ENCODE measurements at places on chromosomes 6 and 20.

DNA sequence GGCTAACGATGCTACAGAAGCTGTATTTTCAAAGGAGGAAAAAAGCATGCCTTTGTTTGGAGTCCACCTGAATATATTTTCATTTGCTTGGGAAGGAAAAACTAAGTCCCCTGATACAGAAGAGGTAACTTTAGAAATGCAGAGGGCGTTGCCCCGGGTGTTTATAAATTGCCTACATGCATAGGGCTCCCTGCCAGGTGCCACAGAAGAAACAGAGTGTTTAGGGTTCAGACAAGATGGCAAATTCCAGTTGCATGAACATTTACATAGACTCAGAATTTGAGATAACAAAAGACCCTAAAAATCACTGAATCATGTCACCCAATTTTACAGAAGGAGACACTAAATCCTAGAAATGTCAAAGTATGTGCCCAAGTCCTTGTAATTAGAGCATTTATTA is 19.9 kb downstream of the RIN2 start:
- DNase-seq, result no peak

GRCh38 chr6:10390495-10391298 is 24.2 kb downstream of the TFAP2A start:
- no peak for DNase-seq

DNA sequence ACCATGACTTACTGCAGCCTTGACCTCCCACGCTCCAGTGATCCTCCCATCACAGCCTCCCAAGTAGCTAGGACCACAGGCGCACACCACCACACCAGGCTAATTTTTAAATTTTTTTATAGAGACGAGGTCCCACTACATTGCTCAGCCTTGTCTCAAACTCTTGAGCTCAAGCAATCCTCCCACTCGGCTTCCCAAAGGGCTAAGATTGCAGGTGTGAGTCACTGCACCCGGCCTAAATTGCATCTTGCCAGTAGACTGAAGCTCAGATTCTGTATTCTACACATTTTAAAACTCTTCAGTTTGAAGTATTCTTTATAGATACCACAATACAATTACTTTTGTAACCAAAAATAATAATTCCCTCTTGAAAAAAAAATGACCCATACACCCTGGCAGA is 11.4 kb downstream of the NUDT3 start:
- DNase-seq, result no peak

- no peak for DNase-seq
Measured at GRCh38 chr20:9919271-9920014, 80.6 kb upstream of the PAK5 start.

DNA sequence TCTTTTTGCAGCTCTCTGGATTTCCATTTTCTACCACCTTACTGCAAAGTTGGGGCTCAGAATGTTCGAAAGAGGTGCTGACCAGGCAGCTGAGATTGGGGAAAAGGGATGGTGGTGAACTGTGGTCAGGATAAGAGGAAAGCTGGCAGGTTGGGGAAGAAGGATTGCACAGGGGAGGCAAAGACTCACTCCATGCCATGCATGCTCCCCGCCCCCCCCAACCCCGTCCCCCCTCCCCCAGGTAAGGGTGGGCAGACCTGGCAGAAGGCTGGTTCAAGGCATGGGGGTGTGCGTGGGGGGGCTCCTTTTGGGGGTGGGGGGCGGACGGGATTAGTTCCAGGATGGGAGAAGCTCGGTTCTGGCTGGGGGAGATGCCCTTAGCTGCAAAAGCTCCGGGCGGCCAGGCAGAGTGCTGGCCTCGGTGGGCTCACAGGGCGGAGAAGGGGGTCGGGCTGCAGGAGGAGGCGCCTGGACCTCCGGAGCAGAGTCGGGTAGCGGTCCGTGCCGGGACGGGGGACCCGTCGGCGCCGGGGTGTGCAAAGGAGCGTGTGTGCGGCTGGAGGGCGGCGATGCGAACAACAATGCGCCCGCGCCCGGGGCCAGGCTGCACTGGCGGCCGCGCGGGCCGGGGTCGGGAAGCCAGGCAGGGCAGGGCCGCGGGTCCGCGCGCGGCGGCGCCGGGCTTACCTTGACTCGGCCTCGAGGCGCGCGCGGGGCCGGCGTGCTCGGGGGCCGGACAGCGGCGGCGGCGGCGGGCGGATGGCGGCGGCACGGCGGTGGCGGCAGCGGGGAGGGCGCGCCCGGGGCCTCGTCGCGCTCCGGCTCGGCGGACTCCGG is 880 bp downstream of the ADNP start:
- DNase-seq, result no peak

DNA sequence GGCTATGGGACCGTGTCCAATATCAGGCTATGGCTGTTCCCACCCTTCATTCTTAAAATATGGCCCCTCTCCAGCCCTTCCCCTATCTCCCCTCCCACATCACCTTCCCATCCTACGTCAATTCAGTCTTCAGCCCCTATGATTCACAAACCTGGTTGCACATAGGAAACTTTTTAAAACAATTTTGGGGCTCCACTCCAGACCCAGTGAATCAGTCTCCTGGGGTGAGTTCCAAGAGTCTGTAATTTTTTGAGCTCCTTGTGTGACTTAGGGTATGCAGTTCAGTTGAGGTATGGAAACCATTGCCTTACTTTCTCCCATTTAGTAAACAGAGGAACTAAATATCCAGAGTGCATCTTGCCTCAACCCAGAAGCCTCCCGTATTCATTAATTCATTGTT is 5.5 kb downstream of the HNF4A start:
- no peak for DNase-seq

DNA sequence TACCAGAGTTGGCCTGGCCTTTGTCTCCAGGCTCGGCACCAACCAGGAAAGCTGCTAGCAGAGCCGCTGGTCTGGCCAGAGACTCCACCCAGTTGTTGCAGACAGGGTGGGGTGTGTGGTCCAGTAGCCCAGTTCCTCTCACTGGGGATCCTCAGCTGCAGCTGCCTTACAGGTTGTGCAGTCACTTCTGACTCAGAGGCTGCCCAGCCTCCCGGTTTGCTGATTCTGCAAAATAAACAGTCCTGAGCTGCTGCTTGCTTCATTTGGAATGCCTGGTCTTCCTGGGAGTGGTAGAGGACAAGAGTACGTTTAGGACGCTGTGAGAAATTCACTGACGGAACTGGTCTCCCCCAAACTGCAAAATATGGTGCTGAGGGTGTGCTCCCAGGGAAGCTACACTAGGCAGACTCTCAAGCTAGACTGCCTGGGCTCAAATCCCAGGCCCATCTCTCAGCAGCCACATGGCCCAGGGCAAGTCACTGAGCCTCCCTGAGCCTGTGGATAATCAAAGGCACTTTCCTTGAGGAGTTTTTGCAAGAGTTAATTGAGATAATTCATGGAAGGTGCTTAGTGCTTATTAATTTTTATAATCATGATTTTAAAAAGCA is 246.1 kb downstream of the TFAP2C start:
- peak; percentile 11 for DNase-seq

DNA sequence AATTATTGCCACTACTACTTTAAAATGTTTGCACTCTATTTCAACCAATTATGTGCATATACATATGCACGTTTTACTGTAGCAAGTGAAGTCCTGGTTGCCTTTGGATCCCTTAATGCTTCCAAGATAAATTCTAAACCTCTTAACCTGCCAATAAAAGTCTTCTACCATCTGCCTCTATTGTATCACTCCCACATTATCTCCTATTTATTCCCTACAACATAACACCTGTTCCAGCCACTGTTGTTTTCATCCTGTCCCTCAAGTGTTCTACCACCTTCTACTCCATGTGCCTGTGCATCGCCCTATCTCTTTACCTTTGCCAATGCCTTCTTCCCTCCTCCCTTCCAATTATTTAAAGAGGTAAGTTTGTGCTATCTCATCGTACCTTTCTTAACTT is 499.0 kb upstream of the RNF217 start:
- DNase-seq, result no peak

GRCh38 chr6:131998255-131998982 is 47.2 kb upstream of the CCN2 start:
- DNase-seq, result no peak

- DNase-seq, result no peak
Measured at GRCh38 chr20:32034581-32035425, 17.2 kb upstream of the HCK start.

GRCh38 chr6:124487623-124488431 is 474.4 kb upstream of the RNF217 start:
- DNase-seq, result no peak

DNA sequence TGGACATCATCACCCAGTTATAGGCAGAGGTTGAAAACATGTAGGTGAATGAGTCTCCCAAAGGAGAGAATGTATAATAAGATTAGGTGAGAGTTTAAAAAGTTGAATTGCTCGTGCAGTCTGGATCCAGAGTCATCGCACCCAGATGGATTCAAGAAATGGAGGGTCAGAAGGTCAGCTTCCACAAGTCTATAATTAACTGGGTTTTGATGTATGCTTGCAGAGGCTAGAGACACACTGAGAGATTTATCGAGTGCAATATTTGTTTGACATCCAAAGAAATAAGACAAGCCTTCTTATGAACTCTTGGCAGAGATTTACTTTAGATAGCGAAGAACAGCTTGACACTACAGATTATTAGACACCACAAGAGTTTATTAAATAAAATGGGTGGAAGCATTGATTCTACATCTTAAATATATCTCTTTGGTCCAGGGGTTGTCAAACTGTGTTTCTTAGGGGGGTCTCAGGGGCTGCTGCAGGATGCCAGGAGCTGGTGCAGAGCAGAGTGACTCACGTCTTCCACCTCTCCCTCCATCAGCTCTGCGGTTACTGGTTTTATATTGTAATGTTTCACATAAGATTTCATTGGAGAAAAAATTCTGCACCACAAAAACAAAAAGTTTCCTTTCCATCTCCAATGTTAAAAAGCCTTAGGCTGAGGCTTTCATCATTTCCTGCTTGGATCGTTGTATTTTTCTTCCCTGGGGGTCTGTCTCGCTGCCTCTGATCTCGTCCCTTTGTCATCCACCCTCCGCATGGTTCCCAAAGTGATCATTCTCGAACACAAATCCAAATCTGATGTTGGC is 176.2 kb upstream of the AHI1 start:
- no peak for DNase-seq

- DNase-seq, result peak; percentile 61
Measured at GRCh38 chr6:106692112-106692818, 62.9 kb downstream of the QRSL1 start.

- DNase-seq, result no peak
Measured at GRCh38 chr6:2242311-2242710, 3.1 kb downstream of the GMDS start.

DNA sequence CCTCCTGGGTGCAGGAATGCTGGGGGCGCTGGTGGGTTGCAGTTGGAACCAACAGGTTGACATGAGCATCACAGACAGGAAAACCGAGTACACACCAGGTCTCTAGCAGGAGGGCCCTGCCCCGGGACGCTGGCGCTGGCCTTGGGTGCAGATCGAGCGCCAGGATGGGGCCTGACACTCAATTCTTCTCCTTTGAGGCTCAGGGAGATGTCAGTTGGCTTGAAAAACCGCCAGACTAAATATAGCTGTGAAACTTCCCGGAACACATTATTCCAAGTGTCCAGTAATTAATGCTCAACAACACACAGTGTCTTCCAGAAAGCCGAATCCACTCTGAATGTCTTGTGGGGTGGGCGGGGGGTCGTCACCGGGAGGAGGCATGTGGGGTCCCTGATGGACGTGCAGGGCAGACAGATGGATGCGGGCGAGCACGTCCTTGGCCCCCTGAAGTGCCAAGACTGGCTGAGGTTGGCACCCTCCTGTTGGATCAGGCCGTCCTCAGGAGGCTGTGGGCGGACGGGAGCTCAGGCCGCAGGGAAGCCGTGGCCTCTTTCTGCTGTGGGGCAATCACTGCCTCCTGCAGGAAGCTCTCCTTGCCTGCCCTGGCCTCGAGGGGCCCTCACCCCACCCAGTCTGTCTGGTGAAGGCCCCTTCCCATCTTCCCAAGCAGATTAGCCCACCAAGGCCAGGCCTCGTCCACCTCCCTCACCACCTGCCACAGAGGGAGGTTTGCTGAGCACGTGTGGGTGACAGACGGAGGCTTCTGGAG is 19.4 kb upstream of the GATA5 start:
- DNase-seq, result no peak

DNA sequence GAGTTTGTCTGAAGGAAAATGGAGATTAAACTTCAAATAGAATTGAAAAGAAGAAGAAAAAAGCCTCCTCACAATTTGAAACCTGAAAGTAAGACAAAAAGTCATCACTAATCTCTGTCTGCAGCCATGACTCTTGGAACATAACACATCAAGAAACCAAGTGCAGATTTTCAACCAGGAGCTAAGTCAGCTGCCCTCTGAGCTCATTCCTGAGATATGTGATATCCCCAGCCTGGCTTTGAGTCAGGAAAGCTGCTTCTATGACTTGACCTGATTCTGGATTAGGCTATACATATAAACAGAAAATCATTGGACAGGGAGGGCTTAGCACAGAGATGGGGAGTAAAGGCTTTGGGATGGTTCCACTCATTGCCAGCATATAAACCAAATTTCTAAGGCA is 891.4 kb downstream of the TFAP2A start:
- no peak for DNase-seq

- no peak for DNase-seq
Measured at GRCh38 chr6:15845492-15845891, 182.7 kb upstream of the DTNBP1 start.

GRCh38 chr6:44115866-44116265 is 11.4 kb downstream of the MRPL14 start:
- DNase-seq, result no peak

GRCh38 chr6:86723729-86724128 is 213.6 kb upstream of the HTR1E start:
- no peak for DNase-seq

DNA sequence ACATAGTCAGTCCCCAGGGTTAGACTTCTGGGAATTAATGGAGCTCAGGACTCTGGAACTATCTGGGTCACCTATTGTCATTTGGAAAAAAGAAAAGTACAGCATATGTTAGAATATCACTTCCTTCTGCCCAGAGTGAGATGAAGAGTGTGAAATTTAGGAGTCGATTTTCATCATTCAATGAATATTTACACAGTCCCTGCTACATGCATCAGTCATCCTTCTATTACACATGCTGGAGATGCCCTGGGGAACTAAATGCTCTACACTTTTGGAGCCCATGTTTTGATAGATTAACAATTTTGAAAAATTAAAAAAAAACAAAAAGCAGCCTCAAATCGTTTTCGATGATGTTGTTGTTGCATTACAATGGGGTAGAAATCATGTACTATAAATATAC is 315.4 kb downstream of the ALDH8A1 start:
- DNase-seq, result no peak

DNA sequence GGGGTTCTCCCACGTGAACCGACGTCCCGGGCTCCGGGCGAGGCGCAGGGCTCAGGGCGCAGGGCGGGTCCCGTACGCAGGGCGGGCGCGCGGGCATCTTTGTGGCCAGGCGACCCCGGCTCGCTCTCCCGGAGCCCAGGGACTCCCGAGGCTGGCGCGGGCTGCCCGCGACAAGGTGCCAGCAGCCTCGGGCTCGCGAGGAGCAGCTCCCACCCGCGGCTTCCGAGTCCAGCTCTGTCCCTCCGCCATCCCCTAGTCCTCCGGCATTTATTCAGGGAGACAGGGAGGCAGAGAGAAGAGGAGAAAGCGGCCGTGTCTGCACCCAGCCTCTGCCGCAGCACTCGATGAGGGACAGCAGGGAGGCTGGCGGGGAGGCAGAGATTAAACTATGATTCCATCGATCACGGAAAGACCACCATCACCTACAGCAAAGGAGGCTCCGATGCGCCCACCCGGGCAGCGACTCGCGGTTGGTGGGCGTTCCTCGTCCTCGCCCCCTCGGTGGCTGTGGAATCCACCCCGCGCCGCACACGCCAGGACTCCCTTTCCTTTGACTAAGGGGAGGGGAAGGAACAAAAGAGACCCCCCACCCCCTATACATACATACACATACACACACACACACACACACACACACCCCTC is 1.1 kb downstream of the RGS17 start:
- DNase-seq, result no peak

GRCh38 chr20:16419138-16419715 is 154.0 kb downstream of the KIF16B start:
- no peak for DNase-seq

All from iPS DF 6.9 (cell line).